ENCODE measurements at places on chromosomes 1 and 21. TPM values are rescaled to one million over a fixed set of nuclear protein-coding genes. Genes with fewer than 3 reads are reported as not detected.

The PGBD5 gene
- total RNA-seq, result not detected

The GJB4 gene
- total RNA-seq, result not detected

The C1orf116 gene
- not detected for total RNA-seq

The CLDN17 gene
- not detected for total RNA-seq

The FAM177B gene
- 0.47 TPM for total RNA-seq

DNA sequence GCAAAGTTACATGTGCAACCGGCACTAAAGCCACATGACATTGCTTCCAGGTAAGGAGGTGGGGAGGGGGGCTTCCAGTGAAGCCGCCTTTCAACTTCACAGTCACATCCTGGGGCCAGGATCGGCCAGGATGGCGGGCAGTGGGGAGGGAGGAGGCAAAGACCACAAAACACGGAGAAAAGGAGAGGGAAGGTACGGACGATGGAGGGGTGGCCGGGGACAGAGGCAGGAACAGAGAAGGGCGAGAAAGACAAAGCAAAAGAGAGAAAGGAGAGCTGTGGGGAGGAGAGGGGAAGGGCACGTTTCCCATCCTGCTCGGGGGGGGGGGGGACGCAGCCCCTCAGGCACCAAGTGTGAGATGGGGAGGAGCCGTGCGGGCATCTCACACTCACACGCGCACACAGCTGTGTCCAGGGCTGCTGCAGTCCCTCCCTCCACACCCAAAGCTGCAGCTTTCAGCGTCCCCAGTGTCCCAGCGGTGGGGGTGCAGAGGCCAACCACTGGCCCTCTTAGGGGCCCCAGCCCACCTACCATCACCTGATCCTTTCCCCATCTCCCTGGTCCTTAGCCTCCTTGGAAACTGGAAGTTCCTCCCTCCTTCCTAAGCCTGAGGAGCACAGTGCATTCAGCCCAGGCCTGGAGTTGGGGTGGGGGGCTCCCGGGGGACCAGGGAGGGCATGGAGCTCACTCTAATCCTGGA, 2.4 kb downstream of the SH2D5 start:
- no peak overlapping the region for H3K27ac ChIP-seq
- no peak for DNase-seq
- no peaks in the 10 kb centered on the region for H3K36me3 ChIP-seq
- peaks cover 14% of the 10 kb centered on the region for H3K4me1 ChIP-seq
- H3K4me3 ChIP-seq, result peak overlapping the region; percentile 47

DNA sequence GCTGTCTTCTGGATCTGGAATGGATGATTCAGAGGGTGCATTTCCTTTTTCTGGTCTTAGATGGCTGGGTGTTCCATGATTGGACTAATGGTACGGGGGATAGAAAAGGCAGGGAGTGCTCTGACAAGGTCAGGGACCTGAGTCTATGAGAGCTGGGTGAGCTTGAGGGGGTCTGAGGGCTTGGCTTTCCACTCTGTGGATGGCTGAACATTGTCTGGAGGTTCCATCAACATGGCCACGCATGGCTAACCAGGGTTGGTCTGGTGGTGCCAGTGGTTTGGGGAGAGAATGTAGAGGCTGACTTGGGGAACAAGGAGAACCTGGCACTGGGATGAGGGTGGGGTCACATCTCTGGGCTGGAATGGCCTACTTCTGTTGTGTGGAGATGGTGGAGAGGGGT, 41.5 kb upstream of the TSPAN2 start:
- no peaks in the 10 kb centered on the region for H3K27me3 ChIP-seq
- DNase-seq, result no peak
- H3K4me1 ChIP-seq, result no peaks in the 10 kb centered on the region
- no peaks in the 10 kb centered on the region for H3K36me3 ChIP-seq
- no peak overlapping the region for H3K4me3 ChIP-seq
- no peak overlapping the region for H3K27ac ChIP-seq

GRCh38 chr21:33948096-33948950, 32.7 kb upstream of the ATP5PO start:
- H3K27me3 ChIP-seq, result peaks cover 3% of the 10 kb centered on the region
- peak overlapping the region; percentile 80 for H3K4me3 ChIP-seq
- peak overlapping the region; percentile 100 for H3K27ac ChIP-seq
- DNase-seq, result peak; percentile 96
- peaks cover 56% of the 10 kb centered on the region for H3K36me3 ChIP-seq
- H3K4me1 ChIP-seq, result peaks cover 73% of the 10 kb centered on the region

DNA sequence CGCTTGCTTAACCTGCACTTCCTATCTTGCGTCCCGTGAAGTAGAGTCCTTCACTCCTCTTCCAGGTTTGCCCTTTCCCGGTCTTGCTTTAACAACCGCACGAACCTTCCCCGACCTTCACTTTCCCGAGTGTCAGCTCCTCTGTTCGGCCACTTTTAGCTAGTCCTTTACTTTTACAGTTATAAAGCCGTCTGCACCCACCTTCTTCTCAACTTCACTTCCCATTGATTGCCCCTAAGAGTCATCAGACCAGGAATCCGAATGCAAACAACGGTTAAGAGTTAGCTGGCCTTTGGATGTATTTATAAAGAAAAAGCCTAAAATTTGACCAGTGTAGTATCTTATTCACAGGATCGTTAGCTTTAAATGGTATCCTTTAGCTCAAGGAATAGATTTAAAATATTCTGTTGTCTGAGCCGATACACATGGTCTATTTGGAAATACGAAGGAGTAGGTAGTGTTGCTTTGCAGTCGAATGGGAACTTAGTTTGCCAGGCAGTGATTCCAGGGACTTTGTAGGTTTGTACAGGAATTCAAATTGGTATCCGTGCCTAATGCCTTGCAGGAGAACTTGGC, 1.4 kb downstream of the PPP2R5A start:
- DNase-seq, result no peak
- H3K27me3 ChIP-seq, result no peaks in the 10 kb centered on the region
- peak overlapping the region; percentile 96 for H3K27ac ChIP-seq
- H3K4me1 ChIP-seq, result peaks cover 42% of the 10 kb centered on the region
